Activated naive CD8-positive, alpha-beta T cell treated with anti-CD3 and anti-CD28 coated beads for 36 hours (primary cell): ENCODE measurements at places on chromosomes 7 and 10. TPM values are rescaled to one million over a fixed set of nuclear protein-coding genes. Genes with fewer than 3 reads are reported as not detected.

Gene ABCC2
- total RNA-seq: 0.70 TPM

Gene LRIT2
- total RNA-seq: not detected

Gene PRF1
- total RNA-seq: 46.9 TPM

Gene SYNPO2L
- total RNA-seq: not detected

Gene PIP
- total RNA-seq: not detected

Gene PTN
- not detected for total RNA-seq

Gene PRLHR
- total RNA-seq: not detected

Gene VPS26A
- total RNA-seq: 39.5 TPM

Gene LRRC17
- not detected for total RNA-seq

Gene MYL7
- not detected for total RNA-seq

Gene TBX20
- total RNA-seq: 0.12 TPM

Gene NOM1
- total RNA-seq: 35.4 TPM

Gene SAP25
- 4.4 TPM for total RNA-seq

Gene MSMB
- total RNA-seq: not detected

Gene MOGAT3
- total RNA-seq: not detected

Gene LIPM
- not detected for total RNA-seq

Gene CCL24
- total RNA-seq: not detected

Gene SORCS1
- total RNA-seq: not detected

Gene HTR5A
- total RNA-seq: not detected

Gene DLX5
- not detected for total RNA-seq

Gene SYCE1
- total RNA-seq: 1.6 TPM

Gene FRMD4A
- 7.2 TPM for total RNA-seq

Gene DRGX
- not detected for total RNA-seq

Gene SUPV3L1
- total RNA-seq: 56.6 TPM

Gene SLC18A2
- not detected for total RNA-seq

Gene ADAM12
- 0.08 TPM for total RNA-seq
